ENCODE measurements at places on chromosomes 11 and 22. TPM values are rescaled to one million over a fixed set of nuclear protein-coding genes. Genes with fewer than 3 reads are reported as not detected.

The CARNS1 gene
- 0.28 TPM for total RNA-seq

The CHRM1 gene
- not detected for total RNA-seq

The PATE2 gene
- not detected for total RNA-seq

The C22orf42 gene
- not detected for total RNA-seq

The IGF2 gene
- total RNA-seq = not detected

The BMAL1 gene
- 88.3 TPM for total RNA-seq

The PRR5L gene
- 47.6 TPM for total RNA-seq

The PRAME gene
- not detected for total RNA-seq

The CDC45 gene
- total RNA-seq = 0.85 TPM

The GRM5 gene
- total RNA-seq = not detected

The SHANK3 gene
- total RNA-seq = not detected

The MS4A3 gene
- not detected for total RNA-seq

The TEX54 gene
- not detected for total RNA-seq

The CRY2 gene
- 31.1 TPM for total RNA-seq

Measured in naive thymus-derived CD4-positive, alpha-beta T cell (primary cell).